Pulmonary artery endothelial cell (primary cell): ENCODE measurements at places on chromosomes 6 and 20. TPM values are rescaled to one million over a fixed set of nuclear protein-coding genes. Genes with fewer than 3 reads are reported as not detected.

KAT14 gene
- 10.4 and 11.5 TPM in 2 replicates for total RNA-seq

MYL9 gene
- total RNA-seq, result 1.3 and 2.0 TPM in 2 replicates

CALHM4 gene
- 0.13 and 0.28 TPM in 2 replicates for total RNA-seq

APOBEC2 gene
- total RNA-seq, result not detected in 2 replicates

NRN1 gene
- total RNA-seq, result 1.7 and 4.2 TPM in 2 replicates

HLA-DQB2 gene
- not detected in 2 replicates for total RNA-seq

C6orf132 gene
- 0.25 TPM in 1 of 2 replicates, not detected in the other for total RNA-seq

C6orf163 gene
- 0.56 and 1.1 TPM in 2 replicates for total RNA-seq

LPA gene
- total RNA-seq, result not detected in 2 replicates

PRR18 gene
- total RNA-seq, result not detected in 2 replicates

PSMA7 gene
- total RNA-seq, result 463 and 570 TPM in 2 replicates

CLVS2 gene
- not detected in 2 replicates for total RNA-seq

RIPPLY2 gene
- total RNA-seq, result under 0.01 TPM in 1 of 2 replicates, not detected in the other

NEDD9 gene
- total RNA-seq, result 32.8 and 51.5 TPM in 2 replicates

- no peak for DNase-seq
These were observed 84.7 kb downstream of the F13A1 start for GRCh38 chr6:6235786-6236185.

GRCh38 chr6:136178749-136179148 lies 71.4 kb downstream of the MTFR2 start:
- no peak for DNase-seq

GRCh38 chr6:64090352-64090751 lies 454.8 kb downstream of the PHF3 start:
- DNase-seq, result no peak

DNA sequence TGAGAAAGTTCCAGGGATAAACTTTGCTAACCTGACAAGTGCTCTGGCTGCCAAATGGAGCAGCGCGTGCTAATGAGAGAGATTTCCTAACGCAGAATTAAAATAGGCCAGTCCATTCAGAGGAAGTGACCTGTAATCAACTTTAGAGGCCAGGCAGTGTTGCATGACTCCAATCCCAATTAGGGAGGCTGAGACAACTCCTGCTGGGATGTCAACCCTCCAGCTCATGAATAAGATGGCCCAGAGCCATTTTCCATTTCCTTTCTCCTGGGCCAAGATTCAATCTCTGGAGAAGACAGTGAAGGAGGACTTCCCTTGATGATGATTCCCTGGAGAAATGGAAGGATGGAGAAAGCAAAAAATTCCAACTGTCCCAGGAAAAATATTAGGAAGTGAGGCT lies 241.5 kb upstream of the RNF24 start:
- no peak for DNase-seq

DNA sequence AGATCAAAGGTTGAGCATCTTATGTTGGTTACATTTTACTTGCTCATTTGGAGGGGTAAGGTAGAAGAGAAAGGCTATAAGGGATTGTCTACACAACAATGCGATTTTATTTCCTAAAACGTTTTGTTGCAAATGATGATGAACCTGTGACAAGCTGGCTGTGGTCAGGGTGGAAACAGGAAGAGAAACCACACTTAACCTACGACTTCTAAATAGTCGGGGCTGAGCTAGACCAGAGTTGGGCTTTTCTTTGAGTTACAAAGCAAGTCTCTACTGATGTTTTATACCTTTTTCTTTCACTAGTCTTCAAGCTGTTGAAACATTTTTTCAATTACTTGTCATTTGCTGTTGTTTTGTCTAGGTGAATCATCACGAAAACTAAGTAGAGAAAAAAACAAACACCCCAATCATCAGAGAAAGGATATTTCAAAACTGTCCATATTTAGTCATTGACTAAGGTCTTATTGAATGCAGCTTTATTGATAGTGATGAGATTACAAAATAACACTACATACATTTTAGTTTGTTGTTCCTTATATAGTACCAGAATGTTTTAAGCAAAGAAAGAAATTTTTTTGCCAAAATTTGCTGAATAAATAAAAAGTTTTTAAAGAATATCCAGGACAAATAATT lies 18.0 kb downstream of the KLHL31 start:
- DNase-seq, result no peak

DNA sequence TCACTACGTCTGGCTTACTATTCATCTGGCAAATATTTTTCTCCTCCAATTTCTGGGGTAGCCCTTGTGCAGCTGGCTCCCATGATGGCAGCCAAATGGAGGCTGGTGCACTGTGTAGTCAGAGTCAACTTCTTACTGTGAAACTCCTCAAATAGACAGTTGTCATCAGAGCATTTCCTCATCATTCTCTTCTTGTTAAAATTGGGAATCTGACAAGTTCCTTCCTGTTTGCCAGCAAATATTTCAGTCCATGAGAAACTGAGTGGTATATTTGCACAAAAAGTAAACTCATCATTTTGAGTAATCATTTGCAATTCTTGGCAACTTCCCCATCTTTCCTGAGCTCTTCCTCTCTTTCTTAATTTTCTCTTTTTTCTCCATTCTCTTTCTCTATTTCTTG lies 394.9 kb upstream of the RGS17 start:
- DNase-seq, result no peak

DNA sequence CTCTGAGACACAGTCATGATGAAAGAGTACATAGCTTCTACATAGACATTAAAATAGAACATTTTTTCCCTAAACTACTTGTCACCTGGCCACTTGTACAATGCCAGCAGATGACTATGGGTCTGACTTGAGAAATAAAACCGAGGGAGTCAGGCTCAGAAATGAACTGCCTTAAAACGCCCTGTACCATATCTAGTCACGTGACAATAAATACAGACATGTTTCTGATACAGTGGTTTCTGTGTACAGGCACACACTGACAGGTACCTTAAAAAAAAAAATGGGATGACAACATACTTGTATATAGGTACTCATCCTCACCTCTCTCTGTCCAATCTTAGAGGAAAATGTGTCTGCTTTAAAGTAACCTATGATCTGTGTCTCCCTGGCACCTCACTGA lies 144.1 kb downstream of the SH3BGRL2 start:
- no peak for DNase-seq

DNA sequence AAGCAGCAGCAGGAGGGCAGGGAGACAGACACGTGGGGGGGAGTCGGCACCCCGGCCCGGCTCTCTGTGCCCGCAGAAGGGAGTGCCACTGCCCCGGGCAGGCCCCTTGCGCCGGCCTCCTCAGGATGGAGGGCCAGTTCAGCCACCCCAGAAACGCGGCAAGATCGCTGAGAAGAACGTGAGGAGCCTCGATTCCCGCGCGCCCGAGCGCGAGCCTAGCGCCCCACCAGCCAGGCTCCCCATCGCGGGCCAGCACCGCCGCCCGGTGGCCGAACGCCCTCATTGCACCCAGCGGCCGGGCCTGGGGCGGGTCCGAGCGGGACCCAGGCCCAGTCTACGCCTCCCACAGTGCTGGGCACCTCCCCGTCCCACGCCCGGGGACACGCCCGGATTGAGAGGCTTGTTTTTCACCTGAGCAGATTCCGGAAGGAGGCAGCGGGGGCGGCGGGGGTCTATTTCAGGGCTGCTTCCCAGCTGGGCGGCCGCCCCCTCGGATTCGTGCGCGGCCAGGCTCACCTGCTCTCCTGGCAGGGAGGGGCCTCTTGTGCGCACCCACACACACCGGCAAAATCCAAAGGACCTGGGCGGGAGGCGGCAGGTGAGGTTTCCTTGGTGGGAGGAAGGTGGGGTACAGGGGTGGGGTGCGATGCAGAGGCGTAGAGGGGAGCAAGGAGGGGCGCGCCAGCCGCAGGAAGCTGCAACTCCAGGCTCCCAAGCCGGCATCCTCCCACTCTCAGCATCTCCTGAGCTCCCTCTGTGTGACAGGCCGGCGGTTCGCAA lies 9.0 kb upstream of the GRM4 start:
- no peak for DNase-seq

- DNase-seq, result no peak
These were observed 221.3 kb downstream of the GRIK2 start for GRCh38 chr6:101614774-101615173.

DNA sequence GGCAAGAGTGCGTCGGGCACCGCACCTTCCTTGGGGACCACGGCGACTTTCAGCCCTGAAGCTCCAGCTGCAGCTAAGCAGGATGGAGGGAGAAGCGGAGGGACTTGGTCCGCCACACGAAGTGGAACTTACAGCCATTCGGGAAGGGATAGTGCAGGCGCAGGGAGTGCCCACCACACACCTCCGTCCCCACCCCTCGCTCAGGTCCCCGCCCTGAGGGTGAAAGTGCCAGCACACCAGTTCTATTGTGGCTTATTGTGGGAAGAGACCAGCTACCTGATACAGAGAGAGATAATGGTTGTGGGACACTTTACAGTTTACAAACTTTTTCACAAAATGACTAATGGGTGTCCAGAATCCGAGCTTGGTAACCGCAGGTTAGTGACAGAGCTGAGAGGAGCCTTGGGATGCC lies 76.1 kb downstream of the IRF4 start:
- no peak for DNase-seq

DNA sequence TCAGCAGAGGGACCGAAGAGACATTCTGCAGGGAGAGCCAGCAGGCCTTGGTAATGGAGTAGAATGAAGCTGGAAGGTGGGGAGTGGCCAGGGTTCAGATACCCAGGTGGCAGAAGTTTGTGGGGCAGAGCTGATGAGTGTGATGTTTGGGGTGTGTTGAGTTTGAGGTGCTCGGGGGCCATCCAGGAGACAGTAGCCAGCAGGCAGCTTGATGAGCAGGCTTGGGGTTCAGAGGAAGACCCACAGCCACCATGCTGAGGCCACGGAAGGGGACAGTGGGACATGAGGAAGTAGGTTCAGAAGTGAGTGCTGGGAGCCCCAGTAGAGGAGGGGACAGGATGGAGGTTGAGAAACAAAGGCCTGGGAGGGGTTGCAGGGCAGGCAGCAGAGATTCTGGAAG lies 11.1 kb upstream of the FOXS1 start:
- no peak for DNase-seq

GRCh38 chr20:47727170-47727880 lies 58.0 kb downstream of the SULF2 start:
- no peak for DNase-seq

- DNase-seq, result no peak
These were observed at the start of gene TCP11 for GRCh38 chr6:35141007-35141655. TCP11 (minus strand) TSS chr6:35141339; CDS start chr6:35140870, 469 bp downstream.

- no peak for DNase-seq
These were observed 240.1 kb upstream of the TBX18 start for GRCh38 chr6:85004361-85004995.

GRCh38 chr6:32074996-32075532 lies 34.1 kb downstream of the TNXB start:
- no peak for DNase-seq

DNA sequence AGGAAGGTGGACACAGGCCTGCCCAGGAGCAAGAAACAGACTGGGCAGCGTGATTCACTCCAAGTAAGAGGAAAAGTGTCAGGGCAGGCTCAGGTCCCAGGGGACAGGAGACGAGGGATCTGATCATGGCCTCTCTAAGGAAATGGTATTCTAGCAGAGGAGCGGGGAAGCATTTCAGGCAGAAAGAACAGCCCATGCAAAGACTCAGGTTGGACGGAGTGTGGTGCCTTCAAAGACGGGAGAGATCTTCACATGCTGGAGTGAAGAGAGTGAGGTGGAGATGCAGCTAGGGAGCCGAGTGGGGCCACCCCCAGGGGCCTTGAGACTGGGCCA lies 161.1 kb downstream of the SYCP2 start:
- DNase-seq, result no peak

GRCh38 chr6:5398530-5398929 lies 137.2 kb downstream of the FARS2 start:
- DNase-seq, result no peak

GRCh38 chr6:161058741-161059140 lies 67.2 kb downstream of the MAP3K4 start:
- no peak for DNase-seq

DNA sequence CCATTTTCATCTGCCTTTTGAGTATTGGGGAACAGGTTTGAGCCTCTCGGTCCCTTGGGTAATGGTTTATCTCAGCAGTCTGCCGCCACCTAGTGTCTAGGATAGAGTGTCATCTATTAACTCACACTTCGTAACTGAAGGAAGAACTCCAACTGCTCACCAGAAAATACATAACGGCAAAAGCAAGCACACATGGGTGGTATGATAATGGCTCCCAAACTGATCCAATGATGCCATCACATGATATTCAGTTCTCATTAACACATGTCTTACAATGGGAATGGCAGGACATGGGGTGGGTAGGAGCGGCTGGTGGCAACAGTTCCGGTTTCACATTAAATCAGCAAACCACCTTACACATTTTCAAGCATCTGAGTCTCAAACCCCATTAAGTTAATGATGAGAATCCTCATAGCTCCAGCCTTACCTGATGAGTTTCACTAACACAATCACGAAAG lies 110.7 kb upstream of the PHACTR1 start:
- peak; percentile 60 for DNase-seq

GRCh38 chr6:32609391-32609730 lies 19.7 kb upstream of the HLA-DRB1 start:
- DNase-seq, result no peak

DNA sequence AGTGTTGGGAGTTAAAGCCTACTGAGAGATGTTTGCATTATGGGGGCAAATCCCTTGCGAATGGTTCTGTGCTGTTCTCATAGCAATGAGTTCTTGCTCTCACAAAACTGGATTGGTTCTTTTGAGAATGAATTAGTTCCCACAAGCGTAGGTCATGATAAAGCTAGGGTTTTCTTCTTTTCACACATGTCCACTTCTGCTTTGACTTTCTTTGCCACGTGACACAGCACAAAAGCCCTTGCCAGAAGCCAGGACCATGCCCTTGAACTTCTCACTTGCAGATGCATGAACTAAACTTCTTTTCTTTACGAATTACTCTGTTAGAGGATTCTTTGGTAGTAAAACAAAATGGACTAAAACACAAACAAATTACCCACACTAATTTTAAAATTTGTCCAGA lies 922.8 kb downstream of the EPHA7 start:
- DNase-seq, result no peak

GRCh38 chr6:134238960-134239795 lies 78.7 kb downstream of the SGK1 start:
- DNase-seq, result no peak

DNA sequence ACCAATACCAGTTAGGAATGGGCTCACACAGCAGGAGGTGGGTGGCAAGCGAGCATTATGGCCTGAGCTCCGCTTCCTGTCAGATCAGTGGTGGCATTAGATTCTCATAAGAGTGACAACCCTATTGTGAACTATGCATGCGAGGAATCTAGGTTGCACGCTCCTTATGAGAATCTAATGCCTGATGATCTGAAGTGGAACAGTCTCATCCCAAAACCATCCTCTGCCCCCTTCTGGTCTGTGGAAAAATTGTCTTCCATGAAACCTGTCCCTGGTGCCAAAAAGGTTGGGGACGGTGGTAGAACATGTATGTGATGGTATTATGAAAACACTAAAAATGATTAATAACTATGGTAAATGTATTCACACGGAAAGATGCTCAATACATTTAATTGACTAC lies 99.7 kb upstream of the HIVEP1 start:
- no peak for DNase-seq

- DNase-seq, result no peak
These were observed 1.4 kb downstream of the TEAD3 start for GRCh38 chr6:35495258-35496035.

- no peak for DNase-seq
These were observed 101.2 kb downstream of the JPH2 start for GRCh38 chr20:44085616-44086434.

- no peak for DNase-seq
These were observed 501.4 kb downstream of the BCKDHB start for GRCh38 chr6:80607811-80608391.
